Glomerular endothelial cell (primary cell): ENCODE measurements at places on chromosomes 16 and 17.

- no peak for DNase-seq
These were observed 4.9 kb downstream of the WSCD1 start for GRCh38 chr17:6075050-6075449.

GRCh38 chr17:38921756-38922411, 3.5 kb upstream of the LASP1NB start:
- no peak for DNase-seq

DNA sequence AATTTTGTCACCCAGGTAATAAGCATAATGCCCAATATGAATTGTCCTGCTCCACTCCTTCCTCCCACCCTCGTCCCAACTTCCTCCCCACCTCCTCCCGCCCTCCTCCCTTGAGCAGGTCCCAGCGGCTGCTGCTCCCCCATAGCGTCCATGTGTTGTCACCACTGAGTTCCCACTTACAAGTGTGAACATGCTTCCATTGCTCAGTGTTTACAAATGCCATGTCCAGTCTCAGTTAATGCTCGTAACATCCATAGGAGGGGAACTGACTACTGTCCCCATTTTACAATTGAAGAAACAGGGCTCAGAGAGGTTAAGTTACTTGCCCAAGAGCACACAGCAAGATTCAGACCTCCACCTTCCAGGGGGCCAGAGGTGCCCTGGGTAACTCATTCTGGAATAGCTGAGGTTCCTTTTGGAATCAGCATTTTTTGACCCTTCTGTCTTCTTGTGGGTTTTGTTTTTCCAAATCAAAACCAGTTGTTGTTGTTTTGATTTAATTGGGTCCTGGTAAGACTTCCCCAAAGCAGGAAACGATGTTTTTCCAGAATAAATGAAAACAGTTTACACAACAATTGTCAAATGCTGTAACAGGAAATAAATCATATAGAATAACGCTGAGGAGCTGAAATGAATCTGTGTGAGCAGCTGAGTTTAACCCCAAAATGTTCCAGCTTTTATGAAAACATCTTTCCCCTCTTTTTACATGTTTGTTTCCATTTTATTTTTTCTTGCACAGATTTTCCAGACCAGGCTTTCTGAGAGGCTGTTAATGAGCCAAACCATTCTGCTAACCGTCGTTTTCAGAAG, 73.9 kb downstream of the ZDHHC7 start:
- DNase-seq = no peak

GRCh38 chr17:76076146-76076764, 1.7 kb downstream of the GALR2 start:
- DNase-seq = no peak

DNA sequence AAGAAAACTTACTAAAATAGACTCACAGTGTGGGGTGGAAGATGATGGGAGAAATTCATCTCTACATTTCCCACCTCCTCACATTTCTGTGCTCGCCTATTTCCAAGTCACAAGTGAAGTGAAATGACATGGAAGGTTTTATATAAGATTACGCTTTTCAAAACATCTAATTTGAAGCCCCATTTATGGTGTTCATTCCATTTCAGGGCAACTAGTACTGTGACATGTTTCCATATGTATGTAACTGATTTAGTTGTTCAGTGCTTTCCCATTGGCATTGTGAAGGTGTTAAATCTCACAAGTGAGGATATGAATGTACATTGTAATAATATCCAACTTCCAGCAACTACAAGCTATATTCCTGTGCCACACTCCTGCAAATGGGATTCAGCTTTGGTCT, 1174.8 kb downstream of the CDH11 start:
- no peak for DNase-seq

GRCh38 chr17:2150806-2151205, 95.9 kb downstream of the HIC1 start:
- DNase-seq = no peak

GRCh38 chr17:1298606-1299005, 19.1 kb downstream of the TRARG1 start:
- no peak for DNase-seq

GRCh38 chr16:11572301-11572995, 14.3 kb downstream of the LITAF start:
- no peak for DNase-seq

DNA sequence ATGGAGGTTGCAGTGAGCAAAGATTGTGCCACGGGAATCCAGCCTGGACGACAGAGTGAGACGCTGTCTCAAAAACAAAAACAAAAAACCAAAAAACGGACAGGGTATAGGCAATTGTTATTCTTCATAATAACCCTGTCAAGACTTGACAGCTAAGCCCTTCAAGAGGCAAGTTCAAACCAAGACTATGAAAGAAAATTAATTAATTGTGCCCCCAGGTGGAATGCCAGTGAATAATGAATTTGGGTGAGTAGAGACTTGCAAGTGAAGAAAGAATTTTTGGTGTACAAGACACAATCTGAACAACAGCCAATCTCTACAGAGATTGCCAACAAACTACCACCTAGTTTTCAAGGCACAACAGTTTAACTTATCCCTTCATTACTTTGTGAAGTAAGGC, 6.3 kb downstream of the RFWD3 start:
- no peak for DNase-seq

DNA sequence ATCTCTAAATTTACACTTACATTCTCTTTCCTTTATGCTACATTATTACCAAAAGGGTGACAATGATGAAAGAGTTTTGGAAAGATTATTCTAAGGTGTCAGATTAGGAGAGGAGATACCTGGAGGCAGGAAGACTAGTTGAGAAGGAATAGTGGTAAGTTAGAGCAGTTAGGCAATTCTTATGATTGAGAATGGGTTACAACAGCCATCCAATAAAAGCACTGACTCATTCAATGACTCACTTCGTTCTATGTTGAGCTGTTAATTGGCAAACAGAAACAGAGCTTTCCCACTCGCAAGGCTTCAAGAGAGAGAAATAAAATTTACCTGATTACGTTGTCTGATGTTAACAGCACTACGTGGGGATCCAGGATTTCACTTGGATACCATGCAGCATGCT, 5.8 kb downstream of the NUP88 start:
- DNase-seq = peak; percentile 33

DNA sequence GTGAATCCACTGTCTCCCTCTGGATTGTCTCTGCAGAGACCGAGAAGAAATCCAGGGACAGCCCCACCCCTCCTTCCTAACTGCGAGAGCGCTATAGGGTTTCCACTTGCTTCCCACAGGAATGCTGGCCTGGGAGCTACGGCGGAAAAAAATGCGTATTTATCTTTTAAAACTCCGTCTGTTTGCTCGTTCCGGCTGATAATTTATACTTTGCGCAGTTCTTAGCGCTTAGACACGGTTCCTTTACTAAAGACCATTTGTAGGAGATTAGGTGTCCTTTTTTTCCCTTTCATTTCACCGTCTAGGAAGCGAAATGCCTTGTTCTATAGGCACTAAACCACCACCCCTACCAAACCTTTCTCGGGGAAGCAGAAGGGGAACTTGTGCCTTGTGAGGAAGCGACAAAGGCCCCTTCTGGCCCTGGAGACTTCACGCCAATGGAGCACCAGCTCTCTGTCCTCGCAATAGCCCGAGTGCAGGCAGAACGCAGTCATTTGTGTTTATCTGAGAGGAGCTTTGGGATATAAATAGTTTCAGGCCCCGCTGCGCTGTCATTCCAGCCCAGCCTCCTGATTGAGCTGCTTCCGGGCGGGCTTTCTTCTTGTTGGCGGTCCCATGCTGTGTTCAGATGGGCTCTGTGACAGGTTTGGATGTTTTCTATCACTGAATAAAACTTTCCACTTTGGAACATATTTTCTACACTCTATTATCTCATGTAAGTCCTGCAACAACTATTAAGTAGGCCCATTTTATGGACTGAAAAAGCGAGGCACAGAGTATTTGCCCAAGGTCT, 791 bp upstream of the SUPT4H1 start:
- no peak for DNase-seq

DNA sequence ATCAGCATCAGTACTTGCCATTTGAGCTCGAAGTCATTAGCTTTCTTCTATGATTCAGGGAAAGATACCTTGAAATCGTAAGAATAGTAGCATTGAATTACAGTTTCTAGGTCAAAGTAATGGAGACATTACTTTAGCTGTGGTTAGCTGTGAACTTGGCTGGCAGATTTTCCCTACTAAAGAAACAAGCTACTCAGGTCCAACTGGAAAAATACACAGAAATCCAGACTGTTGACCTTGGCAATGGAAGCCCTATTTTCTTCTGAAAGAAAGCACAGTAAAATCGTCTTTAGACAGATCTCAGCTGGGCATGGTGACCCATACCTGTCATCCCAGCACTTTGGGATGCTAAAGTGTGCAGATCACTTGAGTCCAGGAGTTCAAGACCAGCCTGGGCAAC, 13.4 kb upstream of the DNAJA2 start:
- DNase-seq = no peak

DNA sequence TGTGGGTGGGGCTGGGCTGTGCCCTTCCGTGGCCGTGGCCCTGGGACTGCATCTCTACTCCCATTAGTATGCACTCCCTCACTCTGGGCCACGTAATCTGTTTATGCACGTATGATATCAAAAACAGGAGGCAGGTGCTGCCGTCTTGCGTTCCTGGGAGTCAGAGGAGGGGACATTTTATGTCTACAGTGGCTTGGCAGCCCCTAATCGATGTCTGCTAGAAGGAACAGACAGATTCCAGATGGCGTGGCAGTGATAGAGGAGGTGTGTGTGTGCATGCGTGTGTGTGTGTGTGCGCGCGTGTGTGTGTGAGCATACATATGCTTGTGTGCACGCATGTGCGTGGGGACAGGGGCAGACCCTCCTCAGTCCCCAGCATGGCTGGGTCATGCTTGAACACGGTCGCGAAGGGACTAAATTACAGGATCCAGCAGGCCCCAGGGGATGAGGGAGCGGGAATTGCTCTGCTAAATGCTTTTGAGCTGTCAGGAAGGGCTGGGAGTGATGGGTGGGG, 44.7 kb downstream of the SREBF1 start:
- DNase-seq = no peak

- no peak for DNase-seq
These were observed at the start of gene MAP3K14 for GRCh38 chr17:45316434-45317110. TSS of gene MAP3K14 (minus strand) at chr17:45317020. CDS start at chr17:45290745, 26,275 bp downstream.

- DNase-seq = no peak
These were observed 3.2 kb downstream of the USP32 start for GRCh38 chr17:60388742-60389141.

GRCh38 chr17:78689029-78689428, 93.0 kb downstream of the CYTH1 start:
- no peak for DNase-seq

DNA sequence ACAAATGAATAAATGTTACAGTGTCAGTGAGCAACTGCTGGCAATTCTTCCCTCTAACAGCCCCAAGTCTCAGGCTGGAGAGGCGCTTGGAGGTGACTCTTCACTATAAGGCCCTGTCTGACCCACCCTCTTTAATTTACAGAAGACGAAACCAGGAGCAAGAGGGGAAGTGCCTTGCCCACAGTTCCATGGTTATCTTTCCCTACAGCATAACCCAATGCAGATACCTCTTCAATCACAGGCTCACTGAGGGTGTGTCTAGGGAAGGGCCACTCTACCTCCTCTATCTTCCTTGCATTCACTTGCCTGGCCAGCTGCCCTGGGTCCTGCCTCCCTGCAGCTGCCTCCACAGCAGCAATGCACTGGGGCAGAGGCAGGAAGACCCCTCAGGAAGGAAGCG, 9.6 kb upstream of the N4BP1 start:
- DNase-seq = no peak

DNA sequence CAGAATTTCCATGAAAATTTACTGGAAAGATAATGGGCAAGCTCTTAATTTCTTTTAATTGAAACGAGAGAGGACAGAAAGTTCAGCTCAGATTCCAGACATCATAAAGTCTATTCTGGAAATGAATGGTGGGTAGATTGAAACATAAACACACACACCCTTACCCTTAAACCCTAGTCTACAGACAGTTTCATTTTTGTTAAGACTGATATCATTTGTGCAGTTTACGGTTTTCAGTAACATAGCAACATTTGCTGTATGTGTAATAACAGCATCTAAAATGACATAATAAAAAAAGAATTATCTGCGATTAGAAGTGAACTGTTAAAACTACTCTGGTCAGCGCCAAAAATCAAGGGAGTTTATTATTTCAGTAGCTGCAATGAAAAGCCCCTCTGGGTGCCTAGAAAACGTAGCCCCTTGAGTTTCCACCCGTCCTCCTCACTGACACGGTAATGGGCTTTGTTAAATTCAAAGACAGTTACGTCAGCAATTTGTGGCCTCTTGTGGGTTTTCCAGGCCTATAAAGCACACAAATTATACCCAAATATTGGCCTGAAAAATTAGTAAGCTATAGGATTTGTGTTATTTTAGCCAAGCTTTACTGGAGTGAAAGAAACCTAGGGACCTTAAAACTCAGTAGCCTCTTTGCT, 520.6 kb upstream of the SOX9 start:
- DNase-seq = no peak

GRCh38 chr16:56932721-56933619, 1.0 kb downstream of the HERPUD1 start:
- peak; percentile 44 for DNase-seq

DNA sequence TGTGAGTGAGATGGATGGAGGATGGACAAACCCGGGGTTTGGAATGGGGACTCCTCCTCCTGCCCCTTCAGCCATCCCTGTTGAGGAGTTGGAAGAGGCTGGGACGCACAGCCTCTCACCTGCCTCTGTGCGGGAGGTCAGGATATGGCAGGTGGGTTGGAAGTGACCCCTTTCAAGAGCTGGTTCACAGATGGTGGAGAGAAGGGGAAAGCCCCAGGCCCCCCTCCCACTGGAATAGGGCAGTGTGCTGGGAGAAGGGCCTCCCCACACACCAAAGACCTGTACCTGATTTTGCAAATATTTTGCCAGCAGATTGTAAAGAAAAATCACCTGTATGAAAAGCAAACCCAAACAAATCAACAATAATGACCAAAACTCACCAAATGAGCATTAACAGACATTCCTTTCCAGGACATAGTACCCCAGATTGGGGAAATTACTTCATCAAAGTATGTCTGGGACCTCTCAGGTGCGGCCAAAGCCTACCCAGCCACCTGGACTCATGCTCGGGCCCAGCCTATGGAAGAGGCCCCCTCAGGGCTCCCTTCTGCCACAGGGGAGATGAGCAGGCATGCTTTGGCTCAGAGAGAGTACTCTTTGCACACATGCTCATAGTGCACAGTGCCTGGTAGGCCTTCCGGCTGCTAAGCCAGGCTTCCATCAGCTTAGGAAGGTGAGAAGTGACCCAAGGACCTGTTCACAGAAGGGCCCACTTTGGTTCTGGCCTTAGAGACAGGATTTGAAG, 7.8 kb downstream of the SLC47A2 start:
- no peak for DNase-seq

DNA sequence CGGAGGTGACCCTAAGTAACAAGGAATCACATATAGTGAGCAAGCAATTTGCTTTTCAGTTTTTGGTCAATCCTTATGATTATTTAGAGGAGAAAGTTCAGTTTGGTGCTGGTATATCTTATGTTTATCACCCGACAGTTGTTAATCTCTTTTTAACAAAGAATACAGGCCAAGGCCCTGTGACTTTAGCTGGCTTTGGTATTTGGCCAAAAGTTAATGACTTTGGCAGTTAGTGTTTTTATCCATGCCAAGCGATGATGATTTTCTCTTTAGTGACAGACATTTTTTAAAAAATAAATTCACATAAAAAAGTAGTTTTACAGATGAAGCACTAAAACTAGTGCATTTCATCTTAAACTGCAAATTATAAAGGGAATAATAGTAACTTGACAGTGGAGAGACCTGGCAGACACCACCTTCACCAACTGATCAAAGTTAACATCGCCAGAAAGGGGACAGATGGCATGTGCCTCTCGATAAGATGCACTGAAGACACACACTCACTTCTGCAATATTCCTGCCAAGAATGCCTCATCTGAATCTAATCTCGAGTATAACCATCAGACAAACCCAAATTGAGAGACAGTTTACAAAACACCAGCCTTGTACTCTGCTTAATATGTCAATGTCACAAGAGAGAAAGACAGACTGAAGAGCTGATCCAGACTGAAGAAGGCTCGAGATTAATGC, 6.9 kb downstream of the DEXI start:
- no peak for DNase-seq
